ENCODE measurements at places on chromosomes 16 and 17. TPM values are rescaled to one million over a fixed set of nuclear protein-coding genes. Genes with fewer than 3 reads are reported as not detected.
A peak's percentile ranks its signal among the peaks of the same experiment; 100 is the strongest.

GRCh38 chr17:45013021-45013997, 38.1 kb downstream of the DCAKD start:
- DNase-seq, result no peak

DNA sequence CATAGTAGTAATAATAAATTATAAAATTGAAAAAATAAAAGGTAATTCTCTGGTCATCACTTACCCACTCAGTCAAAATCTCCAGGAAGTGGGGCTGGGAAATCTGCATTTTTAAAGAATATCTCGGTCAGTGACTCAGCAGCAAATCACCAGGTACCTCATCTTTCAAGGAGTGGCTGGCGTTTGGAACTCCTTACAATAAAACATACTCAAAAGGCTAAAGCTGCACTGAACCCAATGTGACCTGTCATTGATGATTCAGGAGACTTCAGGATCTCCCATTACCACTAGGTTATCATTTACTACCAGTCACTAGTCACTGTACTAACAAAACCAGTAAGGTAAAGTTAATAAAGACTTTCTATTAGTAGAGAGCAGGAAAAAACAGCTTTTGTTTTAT, 21.5 kb upstream of the RFFL start:
- DNase-seq, result peak; percentile 33

Gene TNFSF13
- 0.43 TPM for total RNA-seq

Gene TBC1D3H
- not detected for total RNA-seq

Gene PYY
- total RNA-seq, result not detected

- DNase-seq, result no peak
These were observed 10.6 kb downstream of the PHF12 start for GRCh38 chr17:28940675-28941074.

Gene FN3K
- 2.9 TPM for total RNA-seq

DNA sequence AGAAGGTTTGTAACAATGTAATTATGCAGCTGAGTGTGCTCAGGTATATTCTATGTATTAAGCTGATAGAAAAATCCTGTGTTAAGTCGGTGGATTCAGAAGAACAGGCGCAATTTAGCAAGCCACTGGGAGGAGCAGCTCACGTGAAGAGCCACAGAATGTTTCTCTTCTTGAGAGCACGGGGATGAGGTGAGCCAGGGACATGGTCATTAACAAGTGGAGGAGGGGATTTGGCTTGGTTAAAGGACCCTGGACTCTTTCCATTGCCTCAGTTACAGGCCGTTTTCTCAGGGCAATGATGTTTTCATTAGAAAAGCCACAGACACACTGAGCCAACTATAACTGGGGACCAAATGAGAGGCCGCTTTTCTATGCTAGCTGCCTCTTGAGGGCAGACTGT, 178.7 kb downstream of the SNX29 start:
- no peak for DNase-seq

- DNase-seq, result peak; percentile 98
These were observed 6.1 kb downstream of the WDR81 start for GRCh38 chr17:1730326-1731193.

DNA sequence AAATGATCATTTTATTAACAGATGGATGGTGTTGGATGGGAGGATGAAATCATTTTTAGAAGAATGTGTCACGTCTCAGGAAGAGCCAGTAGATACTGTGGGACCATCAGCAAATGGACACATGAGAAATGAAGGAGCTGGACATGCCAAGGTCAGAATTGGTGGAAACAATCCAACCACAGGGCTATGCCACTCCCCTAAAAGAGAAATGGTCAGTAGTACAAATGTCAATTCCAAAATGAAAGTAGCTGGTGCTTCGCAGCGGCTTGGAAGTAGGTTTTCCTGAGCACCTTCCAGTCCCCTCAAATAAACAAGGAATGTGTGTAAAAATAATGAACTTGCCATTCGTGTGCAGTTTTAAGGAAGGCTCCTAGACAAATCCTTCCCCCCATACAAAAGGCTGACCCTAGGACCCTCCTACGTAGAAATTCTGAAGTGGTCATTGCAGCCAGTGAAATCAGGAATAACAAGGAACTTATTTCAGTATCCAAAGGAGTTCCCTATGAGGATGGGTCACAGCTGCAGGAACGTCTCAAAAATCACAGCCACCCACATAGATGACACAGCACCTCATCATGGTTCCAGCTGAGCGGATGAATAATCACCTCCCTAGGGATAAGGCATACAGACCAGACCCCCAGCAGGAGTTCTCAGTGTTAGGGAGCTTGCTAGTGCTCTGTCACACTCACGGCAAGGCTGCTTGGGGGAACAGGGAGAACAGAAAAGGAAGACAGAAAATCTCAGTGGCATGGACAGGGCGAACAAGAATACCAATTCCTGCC, 239.2 kb downstream of the HS3ST3A1 start:
- no peak for DNase-seq
